ENCODE measurements at places on chromosomes 16 and 17.
A peak's percentile ranks its signal among the peaks of the same experiment; 100 is the strongest.

DNA sequence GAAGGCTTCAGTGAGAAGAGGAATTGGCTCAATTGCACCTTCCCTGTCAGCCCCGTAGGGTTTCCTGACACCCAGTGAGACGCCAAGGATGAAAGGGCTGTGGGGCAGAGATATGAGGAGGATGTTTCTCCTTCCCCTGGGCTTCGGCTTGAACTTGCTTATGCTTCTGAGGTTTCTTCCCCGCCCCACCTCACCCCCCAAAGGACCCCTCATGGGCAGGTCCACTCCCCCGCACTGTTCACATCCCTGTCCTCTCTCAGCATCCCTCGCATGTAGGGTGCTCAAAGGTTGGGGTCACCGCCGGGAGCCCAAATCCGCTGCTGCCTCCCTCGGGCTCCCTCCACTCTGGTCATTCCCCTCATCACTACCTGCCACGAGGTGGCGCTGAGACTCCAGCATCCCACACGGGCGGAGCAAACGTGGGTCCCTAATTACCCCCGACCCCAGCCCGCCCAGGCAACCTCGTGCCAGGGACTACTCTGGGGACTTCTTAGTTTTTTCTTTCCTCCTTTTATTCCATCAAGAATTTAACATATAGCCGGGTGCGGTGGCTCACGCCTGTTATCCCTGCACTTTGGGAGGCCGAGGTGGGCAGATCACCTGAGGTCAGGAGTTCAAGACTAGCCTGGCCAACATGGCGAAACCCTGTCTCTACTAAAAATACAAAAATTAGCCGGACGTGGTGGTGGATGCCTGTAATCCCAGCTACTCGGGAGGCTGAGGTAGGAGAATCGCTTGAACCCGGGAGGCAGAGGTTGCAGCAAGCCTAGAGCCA, 3.3 kb upstream of the TRARG1 start:
- DNase-seq = no peak

- no peak for DNase-seq
These were observed 232.6 kb upstream of the IRX3 start for GRCh38 chr16:54519161-54519695.

DNA sequence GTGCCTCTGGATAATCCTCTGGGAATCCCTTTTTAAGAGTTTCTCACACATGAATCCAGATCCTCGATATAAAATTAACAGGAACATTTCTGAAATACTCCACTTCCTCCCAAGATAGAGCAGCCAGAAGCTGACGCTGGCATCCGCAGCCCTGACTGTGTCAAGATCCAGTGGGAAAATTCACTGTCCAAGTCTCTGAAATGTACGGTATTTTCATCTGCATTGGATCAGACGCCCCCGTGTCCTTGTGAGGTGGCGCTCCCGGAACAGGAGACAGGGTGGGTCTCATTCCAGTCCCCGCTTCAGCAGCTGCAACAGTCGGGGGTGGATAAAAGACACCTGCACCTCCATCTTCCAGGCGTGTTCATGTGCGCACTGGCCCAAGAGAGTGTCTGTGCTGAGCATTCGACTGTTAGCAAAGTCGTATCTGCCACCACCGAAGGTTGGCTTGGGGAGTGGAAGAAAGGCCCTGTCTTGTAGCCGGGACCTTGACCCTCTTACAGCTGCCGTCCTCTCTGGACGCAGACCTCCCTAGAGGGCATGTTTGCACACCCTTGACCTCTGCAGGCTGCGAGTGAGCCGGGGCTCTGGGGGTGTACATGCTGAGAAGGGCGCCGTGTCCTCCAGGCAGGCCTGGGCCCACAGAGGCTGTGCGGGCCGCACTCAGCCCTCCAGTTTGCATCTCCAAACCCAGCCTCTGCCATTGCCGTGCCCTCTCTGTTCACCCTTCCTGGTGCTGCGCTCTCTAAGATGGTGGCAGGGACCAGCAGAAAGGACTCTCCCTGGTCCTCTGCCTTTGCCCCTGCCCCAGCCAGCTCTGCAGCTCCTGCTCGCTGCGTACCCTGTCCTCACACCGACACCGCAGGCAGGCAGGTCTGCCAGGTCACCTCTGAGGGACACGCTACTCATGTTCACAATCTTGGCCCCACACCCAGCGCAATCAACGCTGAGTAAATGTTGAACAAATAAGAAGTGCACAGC, 72.0 kb upstream of the CHMP6 start:
- no peak for DNase-seq

DNA sequence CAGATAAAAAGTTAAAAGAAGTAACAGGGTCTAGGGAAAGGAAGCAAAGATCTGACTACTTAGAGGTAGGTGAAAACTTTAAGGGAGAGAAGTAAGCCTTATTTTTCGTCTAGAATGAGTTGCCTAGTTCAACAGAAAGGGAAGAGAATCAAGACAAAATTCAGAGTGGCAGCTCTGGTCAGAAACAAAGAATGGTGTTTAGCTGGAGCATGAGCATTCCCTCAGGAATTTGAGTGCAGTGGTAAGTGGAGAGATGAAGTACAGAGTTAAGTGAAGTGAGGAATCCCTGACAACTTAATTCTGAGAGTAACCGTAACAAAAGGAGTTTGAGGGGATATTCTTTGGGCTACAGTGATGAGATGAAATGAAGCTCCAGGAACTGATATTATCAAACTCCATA, 11.5 kb downstream of the SMG6 start:
- DNase-seq = no peak

DNA sequence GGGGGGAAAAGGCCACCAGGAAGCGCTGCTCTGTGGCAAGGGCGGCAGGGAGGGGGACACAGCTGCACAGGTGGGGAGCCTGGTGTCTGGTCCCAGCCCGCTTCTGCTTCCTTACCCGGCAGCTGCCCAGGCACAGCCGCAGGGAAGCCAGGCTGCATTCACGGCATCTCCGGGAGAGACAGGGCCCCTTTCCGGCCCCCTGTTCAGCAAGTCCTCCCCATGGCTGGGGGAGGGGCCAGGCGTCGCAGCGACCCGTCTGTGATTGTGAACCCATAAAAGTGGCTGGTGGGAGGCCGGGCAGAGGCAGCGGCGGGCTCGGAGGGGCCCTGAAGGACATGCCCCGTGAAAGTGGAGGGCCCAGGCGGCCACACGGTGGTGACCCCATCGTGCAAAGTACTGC, 28.7 kb downstream of the SOX8 start:
- DNase-seq = no peak

DNA sequence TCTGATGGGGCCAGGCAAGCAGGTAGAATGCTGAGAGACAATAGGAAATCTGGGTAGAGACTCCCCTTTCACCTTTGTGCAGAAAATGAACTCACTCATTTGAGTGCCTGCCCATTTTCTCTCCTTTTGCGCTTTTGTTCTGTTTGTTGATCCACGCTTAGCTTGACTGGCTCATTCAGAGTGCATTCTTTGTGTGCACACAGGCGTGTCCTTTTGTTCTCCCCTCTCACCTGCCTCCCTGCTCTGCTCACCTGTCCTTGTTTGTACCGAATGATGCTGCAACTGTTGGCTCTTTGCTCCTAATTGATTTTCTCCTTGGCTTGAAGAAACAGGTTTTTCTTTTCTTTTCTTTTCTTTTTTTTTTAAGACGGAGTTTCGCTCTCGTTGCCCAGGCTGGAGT, 15.8 kb downstream of the PGS1 start:
- no peak for DNase-seq

DNA sequence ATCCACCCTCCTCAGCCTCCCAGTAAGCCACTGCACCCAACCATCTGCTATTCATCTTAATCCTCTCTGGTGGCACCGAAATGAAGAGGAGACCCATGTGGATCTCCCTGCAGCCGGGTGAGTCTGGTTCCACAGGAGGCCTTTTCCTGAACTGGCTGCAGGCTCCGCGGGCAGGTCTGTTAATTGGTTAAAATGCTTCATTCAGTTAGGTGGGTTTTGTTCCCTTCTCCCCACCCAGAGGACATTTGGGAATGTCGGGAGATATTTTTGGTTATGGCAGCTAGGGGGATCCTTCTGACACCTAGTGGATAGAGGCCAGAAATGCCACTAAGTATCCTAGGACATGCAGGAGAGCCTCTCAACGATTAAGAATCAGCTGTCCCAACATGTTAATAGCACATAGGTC, 16.7 kb downstream of the C16orf54 start:
- no peak for DNase-seq

- DNase-seq = no peak
These were observed 1.4 kb upstream of the TTLL6 start for GRCh38 chr17:48818361-48818841.

GRCh38 chr16:75746359-75746758, 20.1 kb upstream of the CPHXL start:
- DNase-seq = no peak

- no peak for DNase-seq
These were observed 42.2 kb downstream of the VAC14 start for GRCh38 chr16:70758786-70759185.

- DNase-seq = no peak
These were observed 3.3 kb upstream of the N4BP1 start for GRCh38 chr16:48613061-48613957.

- DNase-seq = no peak
These were observed 8.9 kb downstream of the CA10 start for GRCh38 chr17:52149626-52150025.

DNA sequence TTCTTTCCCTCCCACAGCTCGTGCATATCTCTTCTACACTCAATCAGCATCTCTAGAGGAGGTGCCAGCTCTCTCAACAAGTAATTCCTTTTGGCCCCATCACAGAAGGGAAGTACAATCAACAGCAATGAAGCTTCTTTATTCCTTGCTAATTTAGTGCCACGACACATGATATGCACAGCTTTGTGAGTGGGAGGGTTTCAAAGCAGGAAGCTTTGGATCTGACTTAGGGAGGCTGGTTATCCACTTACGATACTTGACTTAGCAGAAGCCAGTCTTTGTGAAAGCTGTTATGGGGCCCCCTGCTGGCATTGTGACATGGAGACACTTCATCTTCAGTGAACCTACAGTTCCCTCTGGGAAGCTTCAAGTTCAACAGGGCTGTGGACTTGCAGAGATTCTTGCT, 81.0 kb downstream of the TMEM100 start:
- DNase-seq = no peak

- DNase-seq = peak; percentile 20
These were observed 109.6 kb upstream of the GOT2 start for GRCh38 chr16:58843675-58844074.

- no peak for DNase-seq
These were observed 31.6 kb downstream of the MMP15 start for GRCh38 chr16:58057121-58057520.

- no peak for DNase-seq
These were observed 16.9 kb downstream of the SLX4 start for GRCh38 chr16:3594316-3595109.

GRCh38 chr17:44940317-44940716, 7.3 kb downstream of the KIF18B start:
- no peak for DNase-seq

DNA sequence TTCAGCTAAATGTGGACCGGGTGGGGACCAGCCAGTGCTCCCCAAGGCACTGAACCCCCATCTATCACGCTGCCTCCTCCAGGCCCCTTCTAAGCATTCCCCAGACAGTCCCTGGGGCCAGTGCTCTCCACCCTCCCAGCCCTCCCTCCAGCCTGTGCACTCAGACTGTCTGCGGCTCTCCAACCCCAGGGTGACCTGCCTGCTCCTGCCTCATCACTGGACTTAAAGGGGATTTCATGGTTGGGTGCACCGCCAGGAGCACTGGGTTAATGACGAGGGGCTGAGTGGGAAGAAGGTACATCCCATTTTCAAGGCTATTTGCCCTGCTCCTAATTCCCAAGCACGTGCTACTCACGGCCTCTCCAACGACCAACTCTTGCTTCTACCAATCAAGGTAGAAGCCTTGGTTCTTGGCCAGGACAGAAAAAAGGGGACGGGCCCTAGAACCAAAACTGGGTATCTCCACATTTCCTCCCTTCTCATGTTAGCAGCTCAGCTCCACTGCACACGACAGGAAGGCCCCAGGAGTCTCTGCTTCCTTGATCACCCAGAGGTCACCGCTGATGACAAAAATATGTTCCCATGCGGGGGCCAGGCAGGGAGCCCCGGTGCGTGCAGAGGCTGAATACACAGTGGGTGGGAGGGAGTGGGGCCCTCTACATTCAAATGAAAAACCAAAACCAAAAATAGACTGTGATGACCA, 3.5 kb upstream of the ABR start:
- no peak for DNase-seq

GRCh38 chr16:49977427-49977826, 47.6 kb upstream of the CNEP1R1 start:
- no peak for DNase-seq

DNA sequence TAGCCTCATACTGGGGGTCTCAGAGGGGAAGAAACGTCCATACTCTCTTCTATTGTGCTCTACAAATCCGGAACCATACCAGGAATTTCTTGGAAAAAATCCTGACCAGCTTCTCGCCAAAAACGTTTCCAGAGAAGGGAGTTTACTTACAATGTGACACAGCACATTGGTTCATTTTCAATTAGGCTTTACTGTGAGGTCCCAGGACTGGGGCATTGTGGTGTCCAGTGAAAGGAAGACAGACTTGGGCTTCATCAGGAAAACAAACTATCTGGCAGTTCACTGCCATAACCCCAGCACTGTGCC, 14.7 kb downstream of the MPP2 start:
- DNase-seq = no peak

GRCh38 chr16:85624646-85625045, 11.5 kb downstream of the GSE1 start:
- DNase-seq = no peak
